Naive B cell (primary cell): ENCODE measurements at places on chromosomes 7 and 10. TPM values are rescaled to one million over a fixed set of nuclear protein-coding genes. Genes with fewer than 3 reads are reported as not detected.

The NUTM2A gene
- not detected for polyA plus RNA-seq

The CPA2 gene
- polyA plus RNA-seq: not detected

DNA sequence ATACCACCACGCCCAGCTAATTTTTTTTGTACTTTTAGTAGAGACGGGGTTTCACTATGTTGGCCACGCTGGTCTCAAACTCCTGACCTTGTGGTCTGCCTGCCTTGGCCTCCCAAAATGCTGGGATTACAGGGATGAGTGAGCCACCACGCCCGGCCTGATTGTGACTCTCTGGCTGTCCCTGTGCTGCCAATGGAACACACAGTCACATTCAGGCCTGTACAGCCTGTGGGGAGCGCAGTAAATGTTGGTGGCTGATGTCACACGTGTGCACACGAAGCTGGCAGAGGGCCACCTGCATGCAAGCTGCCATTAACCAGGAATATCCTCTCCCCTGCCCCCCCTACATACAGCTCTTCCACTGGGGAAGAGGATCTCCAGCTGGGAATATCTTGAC lies 22.1 kb downstream of the POLL start:
- H3K4me3 ChIP-seq: no peak overlapping the region
- peaks cover 13% of the 10 kb centered on the region for H3K4me1 ChIP-seq
- H3K27ac ChIP-seq: no peak overlapping the region
- H3K27me3 ChIP-seq: peaks cover 80% of the 10 kb centered on the region
- no peak for DNase-seq

The PRTFDC1 gene
- polyA plus RNA-seq: not detected

GRCh38 chr10:117360994-117361667 lies 14.1 kb downstream of the PDZD8 start:
- peaks cover 20% of the 10 kb centered on the region for H3K4me1 ChIP-seq
- H3K27ac ChIP-seq: no peak overlapping the region
- DNase-seq: no peak
- H3K27me3 ChIP-seq: no peaks in the 10 kb centered on the region

DNA sequence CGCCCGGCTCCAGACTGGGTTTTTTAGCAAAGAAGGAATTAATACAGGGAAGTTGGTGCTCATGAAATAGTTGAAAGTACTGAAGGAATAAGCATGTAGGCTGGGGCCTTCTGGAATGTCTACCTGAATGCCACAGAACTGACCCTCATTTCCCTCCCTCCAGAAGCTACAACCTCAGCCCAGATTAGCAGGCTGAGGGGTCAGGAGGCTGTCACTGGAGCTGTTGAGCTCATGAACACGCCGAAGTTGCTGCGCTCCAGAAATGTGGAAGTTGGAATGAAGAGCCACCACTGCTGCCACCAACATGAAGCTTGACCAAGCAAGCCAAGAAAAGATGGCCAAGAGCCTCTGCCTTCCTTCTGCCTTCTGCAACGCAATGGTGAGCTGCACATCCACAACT lies 52.2 kb upstream of the KMT2E start:
- no peaks in the 10 kb centered on the region for H3K27me3 ChIP-seq
- H3K36me3 ChIP-seq: peaks cover 21% of the 10 kb centered on the region
- peaks cover 39% of the 10 kb centered on the region for H3K4me1 ChIP-seq
- no peak overlapping the region for H3K4me3 ChIP-seq
- DNase-seq: no peak

DNA sequence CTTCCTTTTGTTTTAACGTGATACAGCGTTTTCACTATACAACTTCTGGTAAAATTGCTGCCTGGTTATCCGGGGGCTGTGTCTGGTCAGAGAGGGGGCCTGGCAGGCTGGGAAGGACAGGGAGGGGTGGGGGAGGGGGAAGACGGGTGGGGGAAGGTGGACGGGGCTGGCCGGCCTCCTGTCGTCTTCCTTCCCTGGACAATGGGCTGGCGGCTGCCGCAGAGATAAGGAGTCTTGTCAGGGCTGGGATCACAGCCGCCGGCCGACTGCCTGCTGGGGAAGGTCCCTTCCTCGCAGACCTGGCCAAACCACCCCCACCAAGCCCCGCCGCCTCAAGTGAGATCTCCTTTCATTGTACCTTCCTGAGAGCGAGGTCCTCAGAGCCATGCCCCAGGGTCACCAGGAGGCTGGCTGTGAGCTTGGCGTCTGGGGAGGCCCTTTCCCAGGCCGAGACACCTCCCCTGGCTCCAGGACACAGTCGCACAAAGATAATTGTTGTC lies 151.2 kb upstream of the TNRC18 start:
- no peaks in the 10 kb centered on the region for H3K36me3 ChIP-seq
- no peak for DNase-seq
- H3K27me3 ChIP-seq: peaks cover 34% of the 10 kb centered on the region
- peaks cover 21% of the 10 kb centered on the region for H3K4me1 ChIP-seq
- no peak overlapping the region for H3K27ac ChIP-seq

DNA sequence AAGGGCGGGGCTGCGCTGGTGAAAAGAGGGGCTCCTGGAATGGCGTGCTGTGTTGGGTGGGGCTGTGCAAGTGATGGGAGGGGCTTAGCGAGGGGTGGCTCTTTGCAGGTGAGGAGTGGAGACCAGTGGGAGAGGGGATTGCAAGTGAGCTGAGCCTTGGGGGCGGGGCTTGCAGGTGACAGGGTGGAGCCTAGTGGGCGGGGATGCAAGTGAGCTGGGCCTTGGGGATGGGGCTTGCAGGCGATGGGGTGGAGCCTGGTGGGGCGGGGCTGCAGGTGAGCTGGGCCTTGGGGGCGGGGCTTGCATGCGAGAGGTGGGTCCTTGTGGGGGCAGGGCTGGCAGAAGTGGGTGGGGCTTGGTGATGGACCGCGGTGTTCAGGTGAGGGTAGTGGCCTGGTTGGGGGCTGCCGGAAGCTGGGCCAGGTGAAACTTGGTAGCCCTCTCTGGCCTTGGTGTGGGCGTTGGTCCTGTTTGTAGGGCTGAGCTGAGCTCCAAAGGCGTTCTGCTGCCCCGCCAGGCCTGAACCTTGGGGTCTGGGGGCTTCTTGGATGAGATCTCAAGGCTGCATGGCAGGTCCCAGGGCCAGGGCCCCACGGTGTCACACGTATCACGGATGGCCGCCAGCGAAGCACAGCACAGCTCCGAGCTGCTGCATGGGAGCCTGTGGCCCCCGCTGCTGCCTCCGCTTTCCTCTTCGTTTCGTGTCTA lies 743 bp upstream of the PITRM1 start:
- peaks cover 11% of the 10 kb centered on the region for H3K4me1 ChIP-seq
- no peaks in the 10 kb centered on the region for H3K27me3 ChIP-seq
- DNase-seq: peak; percentile 7
- peak overlapping the region; percentile 92 for H3K4me3 ChIP-seq

DNA sequence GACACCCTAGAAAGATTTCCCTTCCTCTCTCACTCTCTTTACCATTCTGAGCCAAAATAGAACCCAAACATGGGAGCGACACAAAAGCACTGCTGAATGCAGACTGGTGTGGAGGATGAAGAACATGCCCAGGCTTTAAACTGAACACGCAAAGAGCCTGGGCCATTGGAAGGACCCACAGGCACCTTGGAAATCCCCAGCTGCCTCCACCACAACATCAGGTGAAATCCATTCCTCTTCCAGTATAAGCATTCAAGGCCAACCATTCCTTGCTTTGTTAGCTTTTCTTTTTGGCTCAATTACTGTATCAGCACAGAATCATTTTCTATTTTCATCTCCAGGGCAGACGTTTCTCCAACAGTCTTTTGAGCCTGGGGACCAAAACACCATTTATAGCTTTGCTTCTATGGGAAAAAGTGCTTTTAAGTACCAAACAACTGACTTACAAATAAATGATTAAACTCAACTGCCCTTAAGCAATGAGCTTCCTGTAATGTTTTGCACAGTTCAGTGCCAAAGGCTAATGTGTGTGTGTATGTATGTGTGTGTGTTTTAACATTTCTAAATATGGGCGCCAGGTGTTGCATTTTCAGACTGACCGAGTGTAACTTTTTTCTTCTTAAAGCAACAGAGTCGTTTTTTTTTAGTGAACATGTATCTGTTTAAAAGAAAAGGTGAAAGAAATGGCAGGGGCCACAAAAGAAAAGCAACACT lies 16.2 kb upstream of the BLNK start:
- H3K27me3 ChIP-seq: no peaks in the 10 kb centered on the region
- peak overlapping the region; percentile 93 for H3K27ac ChIP-seq
- H3K36me3 ChIP-seq: no peaks in the 10 kb centered on the region
- H3K4me1 ChIP-seq: peaks cover 62% of the 10 kb centered on the region

DNA sequence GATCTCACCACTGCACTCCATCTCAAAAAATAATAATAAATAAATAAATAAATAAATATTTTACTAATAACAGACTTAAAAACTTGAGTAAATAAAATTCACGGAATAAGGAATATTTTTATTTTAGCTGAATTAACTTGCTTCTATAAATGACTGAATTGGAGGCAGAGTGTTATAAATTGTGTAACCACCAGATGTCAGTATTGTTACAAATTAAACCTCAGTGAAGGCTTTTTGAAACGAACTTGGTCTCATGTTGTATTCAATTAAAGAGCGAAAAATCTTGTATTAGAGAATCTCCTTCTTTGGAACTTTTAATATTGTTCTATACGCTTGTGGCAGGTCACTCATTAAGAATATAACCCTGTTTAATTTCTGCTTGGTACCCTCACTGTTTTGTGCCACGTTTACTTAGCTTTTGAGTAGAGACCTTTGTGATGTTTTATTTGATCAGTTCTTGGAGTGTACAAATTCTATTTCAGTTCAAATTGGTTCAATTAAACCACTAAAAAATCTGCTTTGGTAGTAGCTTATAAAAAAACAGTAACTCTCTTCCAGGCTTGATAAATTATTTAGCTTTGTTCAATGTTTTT lies 45.6 kb upstream of the SCIN start:
- no peaks in the 10 kb centered on the region for H3K4me1 ChIP-seq
- no peak overlapping the region for H3K27ac ChIP-seq
- peak; percentile 12 for DNase-seq
- H3K36me3 ChIP-seq: no peaks in the 10 kb centered on the region
- no peak overlapping the region for H3K4me3 ChIP-seq
- H3K27me3 ChIP-seq: peaks cover 27% of the 10 kb centered on the region

The SFRP5 gene
- not detected for polyA plus RNA-seq

DNA sequence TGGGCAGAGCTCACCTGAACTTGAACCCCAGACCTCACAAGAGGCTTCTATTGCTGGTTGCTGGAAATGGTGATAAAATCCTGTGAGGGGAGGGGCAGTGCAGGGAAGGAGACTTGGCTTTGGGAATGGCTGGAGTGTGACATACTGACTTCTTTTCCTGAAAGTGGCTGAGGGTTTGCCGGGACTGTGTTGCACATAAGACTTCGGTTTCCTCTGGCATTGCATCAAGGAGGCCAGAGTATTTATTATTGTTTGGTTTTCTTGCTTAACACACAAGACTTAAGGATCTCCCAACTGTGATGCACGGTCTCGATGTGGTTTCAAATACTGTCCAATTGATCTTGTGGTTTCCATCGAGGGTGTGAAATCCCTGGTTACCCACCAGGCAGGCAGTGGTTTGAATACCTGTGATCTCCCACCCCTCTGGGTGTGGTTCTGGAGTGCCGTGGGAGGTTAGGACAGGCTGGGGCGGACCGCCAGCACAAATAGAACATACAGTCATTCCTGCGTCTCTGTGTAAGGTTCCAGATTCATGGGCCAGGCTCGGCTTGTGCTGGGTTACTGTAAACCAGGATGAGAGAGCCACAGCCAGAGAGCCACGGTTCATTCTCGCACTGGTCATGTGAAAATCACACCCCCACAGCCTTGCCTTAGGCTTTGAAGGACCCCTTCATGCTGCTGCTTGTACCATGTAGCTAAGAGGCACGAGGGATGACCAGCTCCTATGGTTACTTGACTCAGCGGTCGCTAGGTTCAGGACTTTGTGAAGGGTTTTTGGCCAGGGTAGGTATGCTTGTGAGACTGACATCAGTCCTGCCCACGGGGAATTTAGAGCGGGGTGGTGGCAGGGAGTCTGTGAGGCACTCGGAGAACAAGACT lies 39.2 kb downstream of the WBP1L start:
- peaks cover 70% of the 10 kb centered on the region for H3K4me1 ChIP-seq
- no peak overlapping the region for H3K4me3 ChIP-seq
- H3K36me3 ChIP-seq: peaks cover 7% of the 10 kb centered on the region
- no peak overlapping the region for H3K27ac ChIP-seq
- H3K27me3 ChIP-seq: no peaks in the 10 kb centered on the region
- no peak for DNase-seq

The HOXA9 gene
- polyA plus RNA-seq: not detected

The TMEM229A gene
- not detected for polyA plus RNA-seq

DNA sequence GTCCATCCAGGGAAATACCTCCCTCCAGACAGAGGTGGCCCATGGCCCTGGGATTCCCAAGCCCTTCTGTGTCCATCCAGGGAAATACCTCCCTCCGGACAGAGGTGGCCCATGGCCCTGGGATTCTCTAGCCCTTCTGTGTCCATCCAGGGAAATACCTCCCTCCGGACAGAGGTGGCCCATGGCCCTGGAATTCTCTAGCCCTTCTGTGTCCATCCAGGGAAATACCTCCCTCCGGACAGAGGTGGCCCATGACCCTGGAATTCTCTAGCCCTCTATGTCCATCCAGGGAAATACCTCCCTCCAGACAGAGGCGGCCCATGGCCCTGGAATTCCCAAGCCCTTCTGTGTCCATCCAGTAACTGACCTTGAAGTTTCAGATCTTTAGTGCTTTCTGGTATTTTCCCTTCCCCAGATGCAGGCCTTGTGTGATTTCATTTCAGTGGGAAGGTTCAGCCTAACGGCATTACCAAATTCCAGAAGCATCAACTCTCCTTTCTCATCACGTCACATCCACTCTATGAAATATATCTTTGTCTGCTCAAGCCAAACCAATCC lies 28.8 kb upstream of the DIP2C start:
- no peaks in the 10 kb centered on the region for H3K4me1 ChIP-seq
- peaks cover 6% of the 10 kb centered on the region for H3K36me3 ChIP-seq
- DNase-seq: no peak
- H3K27ac ChIP-seq: no peak overlapping the region
- no peak overlapping the region for H3K4me3 ChIP-seq

DNA sequence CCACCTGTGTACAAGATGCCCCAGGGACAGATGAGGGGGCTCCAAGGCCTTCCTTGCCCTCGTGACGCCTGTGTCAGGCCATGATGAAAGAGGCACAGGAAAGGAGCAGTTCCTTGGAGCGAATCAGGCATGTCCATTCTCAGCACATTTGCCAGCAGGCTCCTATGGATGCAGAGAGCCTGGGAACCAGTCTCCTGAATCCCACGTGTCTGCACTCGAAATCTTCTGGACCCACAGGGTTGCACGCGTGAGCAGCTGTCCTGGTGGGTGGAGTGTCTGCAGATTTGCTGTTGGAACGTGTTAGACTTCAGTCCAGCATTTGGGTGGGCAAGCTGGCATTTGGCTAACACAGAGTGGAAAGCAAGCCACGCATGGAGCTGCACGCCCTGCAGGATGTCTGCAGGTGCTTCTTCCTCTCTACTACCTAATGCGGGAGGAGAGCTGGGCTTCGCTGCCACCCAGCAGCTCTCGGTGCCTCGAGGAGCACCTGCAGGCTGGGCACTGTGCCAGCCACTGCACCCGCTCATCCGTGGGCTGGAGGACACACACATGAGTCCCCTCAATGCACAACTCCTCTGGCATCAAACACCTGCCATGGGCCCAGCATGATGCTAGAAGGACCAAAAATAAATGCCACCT lies 140.7 kb downstream of the PAXIP1 start:
- H3K4me1 ChIP-seq: no peaks in the 10 kb centered on the region
- no peaks in the 10 kb centered on the region for H3K36me3 ChIP-seq
- no peak overlapping the region for H3K4me3 ChIP-seq
- H3K27me3 ChIP-seq: peaks cover 27% of the 10 kb centered on the region
